ENCODE measurements at places on chromosomes 1 and 21.

DNA sequence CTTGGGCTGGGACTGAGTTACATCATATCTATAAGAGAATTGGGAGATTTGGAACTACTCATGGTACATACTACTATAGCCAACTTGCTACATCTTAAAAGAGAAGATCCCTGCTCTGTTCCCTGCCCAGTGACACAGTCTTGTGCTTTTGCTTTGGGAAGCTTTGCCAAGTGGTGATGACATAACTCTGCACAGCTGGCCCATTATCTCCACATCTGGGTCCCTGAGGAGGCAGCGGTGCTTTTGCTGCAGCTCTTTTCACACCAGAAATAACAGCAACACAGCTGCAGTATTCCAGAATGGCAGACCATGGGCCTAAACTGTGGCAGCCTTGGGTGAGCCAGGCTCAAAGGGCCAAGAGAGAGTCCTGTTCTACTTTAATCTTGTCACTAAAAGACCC, 296.0 kb downstream of the HHAT start:
- no peak for DNase-seq

DNA sequence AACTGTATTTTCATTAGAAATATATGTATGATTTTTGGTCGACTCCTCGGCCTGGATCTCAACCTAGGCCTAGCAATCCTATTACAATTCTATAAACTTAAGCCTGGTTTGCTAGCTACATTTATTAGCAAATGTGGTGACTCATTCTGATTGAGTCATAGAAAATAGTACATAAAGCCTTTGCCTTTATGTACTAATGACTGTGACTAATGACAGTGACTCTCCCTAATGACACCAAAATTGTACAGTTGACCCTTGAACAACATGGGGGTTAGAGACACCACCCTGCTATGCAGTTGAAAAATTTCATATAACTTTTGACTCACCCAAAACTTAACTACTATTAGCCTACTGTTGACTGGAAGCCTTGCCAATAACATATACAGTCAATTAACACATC, 78.9 kb downstream of the CLEC20A start:
- no peak for DNase-seq

GRCh38 chr1:114531094-114531493, 20.1 kb upstream of the TRIM33 start:
- no peak for DNase-seq

- no peak for DNase-seq
Measured at GRCh38 chr1:159181328-159182024, 10.1 kb downstream of the CADM3 start.

- no peak for DNase-seq
Measured at GRCh38 chr1:23171181-23171755, 2.6 kb upstream of the LUZP1 start.

DNA sequence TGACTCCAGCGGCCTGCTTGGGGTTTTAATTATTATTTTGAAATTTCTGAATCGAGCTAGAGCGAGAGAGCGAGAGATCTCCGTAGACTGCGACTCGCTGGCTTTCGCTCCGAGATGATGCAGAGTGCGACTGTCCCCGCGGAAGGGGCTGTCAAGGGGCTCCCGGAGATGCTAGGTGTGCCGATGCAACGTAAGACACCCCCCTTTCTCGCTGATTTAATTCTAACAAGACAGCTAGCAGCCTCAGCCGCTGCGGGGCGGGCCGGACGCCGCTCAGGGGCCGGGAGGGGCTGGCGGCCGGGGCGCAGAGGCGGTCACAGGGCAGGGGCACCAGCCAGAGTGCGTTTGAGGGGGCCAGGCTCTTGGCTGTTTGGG, 339 bp downstream of the LHX4 start:
- DNase-seq, result no peak

- DNase-seq, result no peak
Measured at GRCh38 chr1:219774386-219774785, 154.0 kb downstream of the SLC30A10 start.

GRCh38 chr1:229372251-229372650, 29.4 kb upstream of the CCSAP start:
- DNase-seq, result no peak

GRCh38 chr1:214553142-214553710, 1.8 kb upstream of the PTPN14 start:
- DNase-seq, result no peak

DNA sequence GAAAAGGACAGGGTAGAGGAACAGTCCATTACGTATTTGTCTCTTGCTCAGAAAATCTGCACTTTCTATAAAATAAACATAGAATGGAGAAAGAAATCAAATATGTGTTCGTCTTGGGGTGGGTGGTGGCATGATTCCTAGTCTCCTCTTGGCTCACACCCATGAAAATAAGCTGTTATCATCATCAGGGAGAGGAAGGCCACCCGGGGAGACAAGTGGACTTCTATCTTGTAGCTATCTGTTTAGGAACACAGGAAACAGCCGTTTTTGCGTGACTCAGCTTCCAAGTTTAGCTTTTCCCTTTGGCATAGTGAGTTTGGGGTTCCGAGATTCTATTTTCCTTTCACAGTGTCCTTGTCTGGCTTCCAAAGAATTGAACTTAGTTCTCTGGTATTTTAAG, 622.3 kb downstream of the PTPRU start:
- no peak for DNase-seq

DNA sequence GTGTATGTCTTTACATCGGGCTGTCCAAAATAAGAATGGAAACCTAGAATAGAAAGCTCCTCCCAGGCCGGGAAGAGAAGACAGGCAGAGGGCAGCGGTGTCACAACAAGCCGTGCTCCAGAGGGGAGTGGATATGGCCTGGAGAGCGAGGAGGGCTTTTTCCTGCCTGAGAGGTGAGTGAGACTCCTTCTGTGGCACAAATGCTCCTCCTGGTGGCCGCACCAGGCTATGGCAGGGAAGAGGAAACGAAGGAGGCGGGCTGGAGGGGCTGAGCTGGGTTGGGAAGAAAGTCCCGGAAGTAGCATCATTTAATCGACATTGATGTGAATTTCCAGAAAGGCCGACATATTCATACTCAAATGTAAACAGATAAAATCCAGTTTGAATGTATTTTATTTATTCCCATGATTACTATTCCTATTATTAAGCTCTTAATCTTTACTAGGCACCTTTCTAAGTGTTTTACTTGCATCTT, 54.7 kb downstream of the MEF2D start:
- DNase-seq, result peak; percentile 76

DNA sequence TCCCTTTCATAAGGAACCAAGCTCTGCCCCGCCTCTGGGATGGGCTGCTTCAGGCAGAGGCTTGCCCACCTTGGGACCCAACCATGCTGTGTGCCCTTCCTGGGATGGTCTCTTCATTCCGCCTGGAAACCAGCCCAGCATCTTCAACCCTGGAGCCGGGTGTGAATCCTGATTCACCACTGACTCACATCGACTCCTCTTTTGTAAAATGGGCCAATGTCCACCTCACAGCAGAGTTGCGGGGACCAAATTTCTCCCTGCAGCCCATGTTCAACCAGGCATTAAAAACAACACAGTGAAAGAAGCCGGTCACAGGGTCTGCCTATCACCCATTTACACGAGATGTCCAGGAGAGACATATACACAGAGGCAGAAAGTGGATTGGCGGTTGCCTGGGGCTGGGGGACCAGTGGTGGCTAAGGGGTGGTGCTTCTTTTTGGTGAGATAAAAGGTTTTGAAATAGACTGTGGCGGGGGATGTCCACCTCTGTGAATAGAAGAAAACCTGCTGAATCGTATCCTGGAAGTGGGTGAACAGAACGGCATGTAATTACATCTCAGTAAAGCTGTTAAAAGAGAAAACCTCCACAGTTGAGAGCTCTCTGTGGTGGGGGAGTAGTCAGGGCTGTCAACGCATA, 6.9 kb upstream of the GPR153 start:
- DNase-seq, result no peak

- DNase-seq, result no peak
Measured at GRCh38 chr1:31679091-31679490, 24.7 kb downstream of the COL16A1 start.

DNA sequence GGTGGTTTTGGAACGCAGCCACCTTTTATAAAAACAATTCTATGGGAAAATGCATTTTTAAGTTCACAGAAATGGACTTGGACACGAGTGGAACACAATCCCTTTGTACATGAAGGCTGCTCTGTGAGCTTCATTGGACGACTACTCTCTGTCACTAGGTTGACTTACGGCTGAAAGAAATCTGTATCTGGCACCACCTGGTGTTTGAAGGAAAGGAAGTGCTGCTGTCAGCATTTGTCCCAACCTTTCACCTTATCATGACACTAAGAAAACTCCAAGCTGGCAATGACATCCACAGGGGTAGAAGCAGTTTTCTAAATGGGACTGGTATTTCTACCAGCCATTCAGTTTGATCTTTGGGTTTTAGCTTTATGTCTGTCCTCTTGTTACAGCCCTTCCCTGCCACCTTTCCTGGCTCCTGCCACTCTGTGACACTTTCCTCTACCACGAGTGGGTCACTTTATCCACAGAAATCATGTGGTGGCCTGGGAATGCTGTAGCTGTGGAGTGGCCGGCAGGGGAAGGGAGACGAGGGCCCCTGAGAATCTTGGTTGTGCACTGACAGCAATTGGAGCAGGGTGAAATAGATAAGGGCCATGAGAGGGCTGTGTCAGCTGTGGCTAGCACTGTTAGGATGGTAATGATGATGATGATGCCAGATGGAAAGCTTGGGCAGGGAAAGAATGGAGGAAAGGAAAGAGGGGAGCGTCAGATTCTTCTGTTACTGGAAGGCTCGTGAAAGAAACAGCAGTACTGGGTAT, 85.2 kb downstream of the TBX19 start:
- DNase-seq, result no peak

GRCh38 chr1:32774950-32775634, 42.1 kb downstream of the YARS1 start:
- DNase-seq, result no peak

GRCh38 chr1:36497207-36497606, 14.5 kb upstream of the CSF3R start:
- DNase-seq, result no peak

- DNase-seq, result peak; percentile 21
Measured at GRCh38 chr1:184210031-184210430, 158.5 kb downstream of the TSEN15 start.

DNA sequence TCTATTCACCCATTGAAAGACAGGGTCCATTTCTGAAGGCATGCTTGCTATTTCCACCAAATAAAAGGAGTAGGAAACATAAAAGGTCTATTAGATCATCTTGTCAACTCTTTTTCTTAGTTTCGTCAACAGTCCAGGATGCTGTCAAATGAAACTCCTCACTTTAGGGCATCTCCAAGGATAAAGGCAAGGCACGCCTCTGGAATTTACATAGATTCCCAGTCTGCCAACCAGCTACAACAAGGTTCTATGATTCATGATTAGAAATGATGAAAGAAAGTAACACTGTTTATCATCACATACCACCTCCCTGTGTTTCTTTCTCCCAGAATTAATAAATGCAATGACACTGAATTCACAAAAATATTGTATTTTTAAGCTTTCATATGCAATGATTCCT, 636.3 kb downstream of the LTN1 start:
- DNase-seq, result no peak

GRCh38 chr21:18117176-18117575, 127.5 kb upstream of the CHODL start:
- no peak for DNase-seq

DNA sequence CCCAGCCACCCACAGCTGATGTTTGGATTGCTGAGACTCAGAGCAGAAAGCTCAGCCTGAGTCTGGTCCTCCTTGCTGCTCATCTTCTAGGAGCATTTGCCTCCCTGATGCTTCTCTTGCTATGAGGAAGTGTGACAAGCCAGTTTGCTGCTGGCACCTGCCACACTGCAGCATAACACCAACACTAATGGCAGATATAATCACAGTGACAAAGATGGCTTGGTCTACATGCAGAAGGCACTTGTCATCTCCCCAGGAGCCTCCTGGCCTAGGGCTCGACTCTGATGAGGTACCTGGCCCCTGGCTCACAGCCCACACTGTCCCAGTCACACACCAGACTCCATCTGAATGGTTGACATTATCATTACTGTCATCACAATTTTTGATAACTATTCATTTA, 13.9 kb upstream of the PSMB2 start:
- no peak for DNase-seq

Measured in MV-4-11 (cell line).